ENCODE measurements at places on chromosomes 2 and 18.

DNA sequence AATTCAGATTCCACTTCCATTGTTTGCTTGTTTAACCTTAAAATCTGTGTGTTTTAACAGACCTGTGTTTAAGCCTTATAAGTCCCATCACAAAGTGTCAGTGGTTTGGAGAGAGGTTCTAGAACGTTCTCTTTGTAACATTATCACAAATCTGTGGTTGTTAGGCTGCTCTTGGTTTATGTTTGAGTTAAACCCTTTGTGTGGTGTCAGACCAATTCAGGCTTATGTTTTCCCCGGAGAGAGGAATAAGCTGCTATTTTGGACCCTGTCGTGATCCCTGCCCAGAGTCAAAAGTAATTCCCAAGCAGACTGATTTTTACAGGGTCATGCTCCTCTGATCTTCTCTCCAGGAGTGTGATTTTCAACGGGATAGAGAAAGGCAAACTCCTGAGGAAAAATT is 43.8 kb upstream of the LTBP1 start:
- no peak for DNase-seq

GRCh38 chr2:171482308-171482707 is 40.0 kb upstream of the CYBRD1 start:
- DNase-seq, result no peak

- DNase-seq, result no peak
Observed at GRCh38 chr2:212923393-212923792, 228.0 kb downstream of the IKZF2 start.

- DNase-seq, result no peak
Observed at GRCh38 chr2:224749136-224749535, 33.0 kb upstream of the CCDC195 start.

DNA sequence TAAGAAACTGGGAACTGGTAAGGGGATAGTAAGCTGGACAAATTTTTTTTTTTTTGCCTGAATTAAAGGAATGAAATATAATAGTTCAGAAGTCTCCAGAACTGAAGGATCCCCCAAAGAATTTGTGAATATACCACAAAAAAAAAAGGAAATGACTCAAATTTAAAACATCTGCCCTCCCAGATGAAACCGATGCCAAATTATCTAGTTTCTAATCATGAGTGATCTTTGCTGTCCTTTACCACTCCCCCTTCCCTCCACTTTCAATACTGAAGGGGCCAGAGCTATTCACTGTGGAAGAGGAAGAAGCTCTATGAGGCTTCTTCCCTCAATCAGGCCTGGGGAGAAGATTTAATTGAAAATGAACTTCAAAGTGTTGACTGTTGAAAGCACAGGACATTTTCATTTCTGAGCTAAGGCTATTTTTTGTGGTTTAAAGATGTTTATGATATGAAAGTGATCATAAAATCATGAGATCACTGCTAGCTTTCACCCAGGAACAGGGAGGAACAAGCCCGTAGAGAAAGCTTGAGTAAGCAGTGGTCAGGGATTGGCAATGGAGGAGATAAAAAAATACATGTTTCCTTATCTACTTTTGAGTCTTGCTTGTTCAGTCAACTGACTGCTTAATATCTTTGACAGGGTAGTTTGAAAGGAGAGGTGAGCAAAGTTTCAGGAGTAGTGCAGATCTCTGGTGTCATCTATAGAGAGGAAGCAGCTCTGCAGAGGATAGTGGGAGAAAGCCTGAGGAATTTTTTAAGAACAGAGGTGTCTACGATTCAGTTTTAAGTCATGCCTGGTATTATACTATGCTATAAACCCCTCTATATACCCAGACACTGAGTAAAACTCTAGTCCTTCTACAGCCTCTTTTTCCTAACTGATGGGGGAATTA is 409.5 kb upstream of the FIGN start:
- no peak for DNase-seq

DNA sequence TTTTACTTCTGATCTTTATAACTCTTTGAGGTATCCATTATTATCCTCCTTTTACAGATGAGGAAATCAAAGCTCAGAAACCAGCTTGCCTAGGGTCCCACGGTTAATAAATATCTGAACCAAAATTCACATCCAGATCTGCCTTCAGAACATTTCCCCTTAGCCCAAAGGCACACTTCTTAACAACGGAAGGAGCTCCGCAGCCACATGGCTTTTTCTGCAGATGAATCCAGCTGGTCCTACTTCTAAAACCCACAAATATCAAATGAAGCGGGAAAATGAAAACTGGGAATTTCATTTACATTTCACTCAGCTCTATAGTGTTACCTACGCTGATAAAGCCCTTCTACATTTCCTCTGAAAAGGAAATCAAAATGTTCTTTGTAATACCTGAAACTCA is 357.0 kb upstream of the ID2 start:
- no peak for DNase-seq

DNA sequence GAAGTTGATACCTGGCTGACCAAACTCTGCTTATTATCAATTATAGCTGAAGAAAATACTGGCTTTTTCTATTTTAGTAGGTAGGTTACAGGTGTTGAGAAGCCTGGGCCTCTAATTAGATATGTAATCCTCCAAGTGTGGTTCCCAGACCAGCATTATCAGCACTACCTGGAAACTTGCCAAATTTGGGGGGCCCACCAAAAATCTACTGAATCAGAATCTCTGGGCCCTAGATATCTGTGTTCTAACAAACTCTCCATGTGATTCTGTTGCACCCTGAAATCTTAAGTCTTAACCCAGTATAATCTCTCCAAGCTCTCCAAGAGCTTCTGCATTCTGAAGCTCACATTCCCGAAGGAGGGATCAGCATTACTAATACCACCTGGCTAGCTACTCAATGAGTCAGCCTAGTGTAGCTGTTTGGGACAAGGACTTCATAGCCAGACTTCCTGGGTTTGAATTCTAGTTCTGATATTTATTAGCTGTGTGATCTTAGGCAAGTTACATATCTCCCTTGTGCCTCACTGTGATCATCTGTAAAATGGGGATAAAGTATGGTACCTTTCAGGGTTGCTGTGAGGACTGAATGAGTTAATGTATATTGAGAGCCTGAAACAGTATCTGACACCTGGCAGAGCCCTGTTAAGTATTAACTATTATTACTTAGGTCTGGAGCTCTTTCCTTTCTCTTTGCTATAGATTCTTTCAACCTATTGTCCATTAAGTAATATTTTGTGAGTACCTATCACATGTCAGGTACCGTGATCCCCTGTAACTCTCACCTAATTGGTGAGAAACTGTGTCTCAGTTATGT is 94.1 kb upstream of the CD302 start:
- no peak for DNase-seq

DNA sequence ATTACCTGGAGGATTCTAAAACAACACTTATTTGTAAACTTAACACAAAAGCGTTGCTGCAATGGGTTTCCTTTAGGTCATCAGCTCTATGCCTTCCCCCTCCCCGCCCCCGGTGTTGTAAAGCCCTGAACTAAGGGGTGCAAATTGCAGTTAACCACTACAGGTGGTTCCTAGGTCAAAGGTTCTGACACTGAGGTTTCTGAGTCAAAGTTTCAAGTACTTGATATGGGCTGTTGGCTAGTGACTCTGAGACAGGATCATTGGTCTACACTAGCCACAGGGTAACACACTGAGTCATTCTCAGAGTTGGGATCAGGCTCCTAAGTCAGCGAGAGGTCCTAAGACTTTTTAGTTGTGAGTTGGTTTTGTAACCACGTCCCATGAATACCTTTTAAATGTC is 15.4 kb downstream of the IL1B start:
- no peak for DNase-seq

GRCh38 chr2:64675860-64676259 is 22.1 kb upstream of the SERTAD2 start:
- DNase-seq, result no peak

GRCh38 chr18:22018366-22018765 is 151.0 kb upstream of the GATA6 start:
- DNase-seq, result no peak

DNA sequence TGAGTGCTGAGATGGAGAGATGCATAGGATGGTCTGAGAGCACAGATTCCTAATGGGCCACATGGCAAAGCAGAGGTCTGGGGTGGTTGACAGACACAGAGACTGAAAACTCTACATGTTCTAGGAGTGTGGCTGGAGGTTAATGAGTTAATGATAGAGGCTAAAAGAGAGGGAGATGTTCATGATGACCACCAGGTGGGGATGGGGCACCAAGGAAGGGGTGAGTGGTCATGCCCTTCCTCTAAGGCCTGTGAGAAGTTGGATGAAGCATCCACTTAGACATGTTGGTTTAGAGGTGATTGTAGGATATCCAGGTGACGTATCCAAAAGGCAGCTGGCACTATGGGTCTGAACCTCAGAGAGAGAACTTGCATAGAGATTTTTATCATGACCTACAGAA is 102.1 kb downstream of the LRP2 start:
- DNase-seq, result no peak

GRCh38 chr2:31541853-31542252 is 38.9 kb downstream of the SRD5A2 start:
- no peak for DNase-seq

GRCh38 chr2:28539118-28539541 is 43.3 kb downstream of the PLB1 start:
- no peak for DNase-seq

GRCh38 chr2:3212984-3213383 is 164.6 kb downstream of the EIPR1 start:
- DNase-seq, result no peak

GRCh38 chr2:387980-388421 is 100.1 kb upstream of the ALKAL2 start:
- no peak for DNase-seq

GRCh38 chr18:74194691-74195090 is 46.4 kb downstream of the TIMM21 start:
- no peak for DNase-seq

DNA sequence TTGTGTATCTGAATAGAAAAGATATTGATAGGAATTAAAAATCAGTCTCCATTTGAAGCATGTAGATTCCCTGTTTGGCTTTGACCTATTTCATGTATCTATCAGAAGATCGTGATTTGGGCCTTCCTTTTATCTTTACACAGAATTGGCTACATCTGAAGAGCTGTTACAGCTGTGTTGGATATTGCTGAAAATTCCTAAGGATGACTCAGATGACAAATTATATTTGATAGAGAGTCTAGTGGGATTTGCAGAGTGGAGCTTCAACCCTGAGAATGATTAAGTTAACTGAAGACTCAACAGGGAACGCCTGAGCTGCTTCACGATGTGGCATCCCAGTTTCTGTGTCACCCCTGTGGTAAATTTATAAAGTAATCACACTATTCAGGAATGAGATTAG is 4.9 kb upstream of the COL3A1 start:
- DNase-seq, result no peak

- DNase-seq, result peak; percentile 47
Observed at GRCh38 chr2:229780856-229781773, 66.8 kb upstream of the DNER start.

DNA sequence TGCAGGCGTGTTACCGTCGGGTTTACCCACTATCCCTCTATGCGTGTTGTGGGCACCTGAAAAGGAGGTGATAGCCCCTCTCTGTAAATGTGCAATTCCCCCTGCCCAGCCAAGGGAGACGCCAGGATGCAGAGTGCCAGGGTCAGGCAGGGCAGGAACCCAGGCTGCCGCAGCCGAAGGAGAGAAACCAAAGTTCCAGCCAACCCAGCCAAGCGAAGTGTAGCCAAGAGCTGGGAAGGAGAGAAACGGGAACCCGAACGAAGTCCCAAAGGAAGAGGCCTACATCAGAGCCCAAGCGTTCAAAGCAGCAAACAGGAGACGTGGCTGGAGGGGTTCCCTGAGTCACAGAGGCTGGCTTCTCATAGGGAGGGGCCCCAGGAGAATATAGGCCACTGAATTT is 24.2 kb upstream of the SPR start:
- DNase-seq, result no peak

DNA sequence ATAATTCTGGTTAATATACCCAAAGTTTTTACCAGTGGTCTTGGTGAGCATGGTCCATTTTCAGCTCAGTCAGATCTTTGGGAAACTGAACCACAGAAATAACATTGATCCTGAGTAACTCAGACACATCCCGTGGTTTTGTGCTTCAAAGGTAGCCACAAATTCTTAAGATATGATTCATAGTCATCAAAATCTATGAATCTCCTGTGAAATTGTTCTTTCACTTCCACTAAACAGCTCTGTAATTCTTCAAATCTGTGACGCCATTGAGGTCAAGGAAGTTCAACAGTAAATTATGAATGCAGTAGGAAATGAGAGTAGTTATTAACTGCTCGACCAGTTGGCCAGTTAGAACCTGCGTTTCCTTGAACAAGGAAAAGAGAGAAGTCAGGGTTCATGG is 147.3 kb downstream of the IRS1 start:
- no peak for DNase-seq

GRCh38 chr2:145288650-145289496 is 769.0 kb upstream of the ZEB2 start:
- DNase-seq, result no peak

All from CD4-positive, alpha-beta T cell treated with Interleukin-12 subunit alpha and Interleukin-12 subunit beta, for 1 hour (primary cell).